ENCODE measurements at places on chromosomes 4 and X. TPM values are rescaled to one million over a fixed set of nuclear protein-coding genes. Genes with fewer than 3 reads are reported as not detected.
A peak's percentile ranks its signal among the peaks of the same experiment; 100 is the strongest.

The SORCS2 gene
- total RNA-seq = 1.6 TPM

DNA sequence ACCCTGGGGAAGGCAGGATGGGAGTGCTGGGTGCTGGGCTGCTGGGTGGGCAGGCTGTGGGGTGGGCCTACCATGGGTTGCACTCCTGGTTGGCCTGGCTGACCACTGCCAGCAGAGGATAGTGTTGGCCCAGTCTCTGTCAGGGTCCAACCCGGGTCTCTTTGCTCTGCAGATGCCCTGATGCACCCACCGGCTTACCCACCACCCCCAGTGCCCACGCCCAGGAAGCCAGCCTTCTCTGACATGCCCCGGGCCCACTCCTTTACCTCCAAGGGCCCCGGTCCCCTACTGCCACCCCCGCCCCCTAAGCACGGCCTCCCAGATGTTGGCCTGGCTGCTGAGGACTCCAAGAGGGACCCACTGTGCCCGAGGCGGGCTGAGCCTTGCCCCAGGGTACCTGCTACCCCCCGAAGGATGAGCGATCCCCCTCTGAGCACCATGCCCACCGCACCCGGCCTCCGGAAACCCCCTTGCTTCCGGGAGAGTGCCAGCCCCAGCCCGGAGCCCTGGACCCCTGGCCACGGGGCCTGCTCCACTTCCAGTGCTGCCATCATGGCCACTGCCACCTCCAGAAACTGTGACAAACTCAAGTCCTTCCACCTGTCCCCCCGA lies 14.2 kb upstream of the ADD1 start:
- peak; percentile 26 for DNase-seq

The PPP1R3F gene
- 3.9 TPM for total RNA-seq

The TLR3 gene
- total RNA-seq = 0.57 TPM

Measured in Caco-2 (cell line).